Astrocyte of the spinal cord (primary cell): ENCODE measurements at places on chromosomes 1 and 21.

DNA sequence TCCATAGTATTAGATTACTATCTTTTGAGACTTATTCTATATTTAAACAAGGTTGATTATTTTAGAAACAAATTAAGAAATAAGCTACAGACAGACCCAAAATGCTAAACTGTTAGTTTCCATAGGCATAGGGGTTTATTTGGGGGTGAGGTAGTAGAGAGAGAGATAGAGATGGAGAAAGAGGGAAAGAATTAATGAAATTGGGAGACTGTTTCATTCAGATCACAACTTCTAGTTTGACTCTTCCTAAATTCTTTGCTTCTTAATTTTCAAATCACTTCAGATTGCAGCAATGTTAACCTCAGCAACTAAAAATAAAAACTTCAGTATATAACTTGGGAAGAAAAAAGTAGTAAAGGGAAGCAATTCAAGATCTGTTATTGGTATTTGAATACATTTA, 3.4 kb downstream of the JUN start:
- DNase-seq = no peak

- DNase-seq = peak; percentile 67
Measured at GRCh38 chr1:151934048-151934493, 24.8 kb upstream of the THEM4 start.

DNA sequence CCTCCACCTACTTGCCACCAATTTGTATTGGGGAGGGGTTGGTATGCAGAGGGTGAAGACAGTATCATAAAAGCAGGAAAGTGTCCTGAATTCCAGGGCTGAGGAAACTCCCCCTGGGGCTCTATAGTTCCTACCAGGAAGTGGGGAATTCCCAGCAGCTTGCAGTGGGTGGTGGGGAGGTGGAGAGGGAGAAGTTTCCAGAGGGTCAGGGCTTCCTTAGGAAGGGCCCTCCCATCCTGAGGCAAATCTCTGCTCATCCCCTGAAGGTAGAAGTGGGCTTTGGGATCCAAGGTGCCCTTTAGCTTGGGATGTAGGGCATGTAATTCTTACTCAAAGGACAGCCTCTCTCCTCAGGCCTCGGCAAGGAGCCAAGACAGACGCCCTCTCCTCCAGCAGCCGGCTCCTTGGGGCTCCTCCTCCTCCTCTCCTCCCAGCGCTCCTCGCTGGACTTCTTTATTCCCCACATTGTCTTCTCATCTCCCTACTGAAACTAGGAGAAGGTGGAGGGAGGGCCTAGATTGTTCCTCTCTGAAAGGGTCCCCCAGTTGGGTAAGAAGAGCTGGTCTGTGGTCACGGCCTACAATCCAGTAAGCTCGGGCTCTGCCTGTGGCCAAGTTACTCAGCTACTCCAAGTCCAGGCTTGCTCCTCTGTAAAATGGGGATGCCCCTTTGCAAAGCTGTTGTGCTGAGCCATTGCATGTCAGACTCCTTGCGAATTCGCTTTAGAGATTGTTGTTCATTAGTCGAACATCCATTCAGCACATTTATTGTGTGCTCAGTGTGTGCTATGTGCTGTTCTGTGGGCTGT, 17.9 kb upstream of the CSF1 start:
- DNase-seq = no peak

GRCh38 chr1:152179566-152179965, 20.5 kb upstream of the RPTN start:
- DNase-seq = no peak

DNA sequence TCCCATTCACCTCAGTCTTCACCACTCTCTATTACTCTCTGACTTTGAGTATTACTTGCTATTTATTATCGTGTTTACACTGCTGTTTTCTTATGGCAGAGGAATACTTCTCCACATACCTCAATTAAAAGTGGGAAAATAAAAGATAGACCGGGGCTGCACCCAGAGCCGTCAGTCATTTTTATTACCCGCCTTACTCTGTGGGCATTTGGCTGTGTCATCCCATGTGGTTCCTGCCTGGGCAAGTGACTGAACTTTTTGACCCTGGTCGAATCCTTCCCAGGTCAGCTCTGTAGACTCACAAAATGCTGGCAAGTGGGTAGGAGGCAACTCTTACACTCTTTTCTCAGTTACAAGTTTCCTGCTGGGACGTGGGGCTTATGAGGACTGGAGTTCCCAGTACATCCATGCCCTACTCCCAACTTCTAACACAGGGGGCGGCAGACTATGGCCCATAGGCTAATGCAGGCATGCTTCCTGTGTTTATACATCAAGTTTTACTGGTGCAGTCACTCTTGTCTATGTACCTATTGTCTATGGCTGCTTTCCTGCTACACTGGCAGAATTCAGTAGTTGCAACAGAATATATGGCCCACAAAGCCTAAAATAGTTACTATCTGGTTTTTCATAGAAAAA, 69.5 kb upstream of the KCND3 start:
- DNase-seq = no peak

GRCh38 chr1:47532921-47533792, 95.3 kb downstream of the FOXD2 start:
- DNase-seq = peak; percentile 82

DNA sequence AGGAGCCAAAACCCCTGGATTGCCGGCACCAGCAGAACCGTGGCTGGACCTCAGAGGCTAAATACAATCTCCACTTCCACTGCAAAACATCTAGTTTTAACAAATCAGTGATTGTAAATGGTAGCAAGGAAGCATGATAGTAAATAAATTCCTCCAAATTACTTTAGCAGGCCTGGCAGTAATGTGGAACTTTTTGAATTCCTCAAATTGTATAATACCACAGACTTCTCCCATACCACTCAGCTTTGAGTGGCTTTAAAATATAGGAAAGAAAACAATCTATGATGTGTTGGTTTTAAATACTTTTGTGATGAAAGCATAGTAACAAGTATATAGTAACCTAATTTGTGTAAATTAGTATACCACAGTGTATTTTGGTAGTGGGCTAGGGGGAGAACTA, 34.1 kb downstream of the NIBAN1 start:
- peak; percentile 46 for DNase-seq

DNA sequence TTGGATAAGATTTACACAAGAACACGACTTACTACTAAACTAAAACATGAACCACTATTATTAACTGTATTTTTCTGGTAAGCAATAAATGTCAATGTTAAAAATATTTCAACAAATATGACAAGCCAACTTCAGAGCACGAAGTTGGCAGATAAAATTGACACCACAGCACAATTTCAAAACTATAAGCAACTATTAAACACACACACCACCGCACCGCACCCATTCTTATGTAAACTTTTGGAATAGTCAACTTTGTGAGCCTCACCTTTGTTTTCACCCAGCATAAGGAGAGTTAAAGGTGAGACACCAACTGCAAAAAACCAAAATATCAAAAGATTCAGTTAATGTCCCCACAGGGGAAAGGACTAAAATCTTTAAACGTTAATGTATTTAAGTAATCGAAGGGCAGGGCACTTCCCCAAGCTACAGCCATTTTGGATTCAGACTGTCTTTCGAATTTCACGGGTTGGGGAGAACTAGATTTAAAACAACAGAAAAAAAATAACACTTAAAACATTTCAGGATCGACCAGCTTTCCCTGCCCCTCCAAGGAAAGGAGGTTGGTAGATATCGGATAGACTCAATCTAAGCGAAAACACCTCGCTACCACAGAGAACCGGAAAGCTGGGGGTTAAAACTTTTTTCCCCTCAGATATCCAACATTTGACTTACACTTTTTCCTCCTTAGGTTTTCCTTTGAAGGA, 872 bp downstream of the GPBP1L1 start:
- peak; percentile 39 for DNase-seq

- DNase-seq = no peak
Measured at GRCh38 chr21:42189860-42190485, 29.0 kb upstream of the ABCG1 start.

- DNase-seq = no peak
Measured at GRCh38 chr1:168317309-168317708, 36.6 kb downstream of the TBX19 start.

GRCh38 chr21:44923480-44924084, 2.9 kb upstream of the ITGB2 start:
- no peak for DNase-seq

GRCh38 chr1:147273409-147274336, 31.2 kb downstream of the CHD1L start:
- DNase-seq = peak; percentile 87

- no peak for DNase-seq
Measured at GRCh38 chr1:182317611-182318161, 73.9 kb downstream of the GLUL start.

- DNase-seq = peak; percentile 90
Measured at GRCh38 chr1:209652873-209653401, 712 bp upstream of the LAMB3 start.
